ENCODE measurements at places on chromosomes 2 and 18.
A peak's percentile ranks its signal among the peaks of the same experiment; 100 is the strongest.

GRCh38 chr2:137644731-137645130 lies 319.5 kb upstream of the HNMT start:
- DNase-seq, result no peak

GRCh38 chr2:53508667-53509066 lies 258.9 kb upstream of the CHAC2 start:
- no peak for DNase-seq

- DNase-seq, result no peak
These were observed 1.0 kb upstream of the PEX13 start for GRCh38 chr2:61016392-61017002.

DNA sequence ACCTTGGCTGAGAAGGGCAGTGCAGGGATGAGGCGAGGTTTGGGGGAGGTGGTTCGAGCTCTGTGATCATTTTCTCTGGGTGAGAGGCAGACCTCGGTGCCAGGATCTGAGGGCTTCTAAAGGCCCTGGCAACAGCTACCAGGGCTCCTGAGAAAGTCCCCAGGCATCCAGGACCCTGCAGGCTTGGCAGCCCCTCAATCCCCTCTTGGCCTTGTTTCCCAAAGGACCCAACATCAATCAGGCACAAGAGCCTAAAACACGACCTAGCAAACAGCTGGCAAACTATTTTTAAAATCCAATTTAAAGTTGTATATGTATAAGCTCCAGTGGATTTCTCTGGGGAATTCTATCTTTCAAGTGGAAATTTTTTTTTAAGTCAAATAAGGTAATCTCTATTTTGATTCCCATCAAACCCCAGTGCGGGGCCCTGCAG lies 15.0 kb upstream of the MAT2A start:
- no peak for DNase-seq

- DNase-seq, result no peak
These were observed 87.7 kb upstream of the LYPD1 start for GRCh38 chr2:132757676-132758075.

DNA sequence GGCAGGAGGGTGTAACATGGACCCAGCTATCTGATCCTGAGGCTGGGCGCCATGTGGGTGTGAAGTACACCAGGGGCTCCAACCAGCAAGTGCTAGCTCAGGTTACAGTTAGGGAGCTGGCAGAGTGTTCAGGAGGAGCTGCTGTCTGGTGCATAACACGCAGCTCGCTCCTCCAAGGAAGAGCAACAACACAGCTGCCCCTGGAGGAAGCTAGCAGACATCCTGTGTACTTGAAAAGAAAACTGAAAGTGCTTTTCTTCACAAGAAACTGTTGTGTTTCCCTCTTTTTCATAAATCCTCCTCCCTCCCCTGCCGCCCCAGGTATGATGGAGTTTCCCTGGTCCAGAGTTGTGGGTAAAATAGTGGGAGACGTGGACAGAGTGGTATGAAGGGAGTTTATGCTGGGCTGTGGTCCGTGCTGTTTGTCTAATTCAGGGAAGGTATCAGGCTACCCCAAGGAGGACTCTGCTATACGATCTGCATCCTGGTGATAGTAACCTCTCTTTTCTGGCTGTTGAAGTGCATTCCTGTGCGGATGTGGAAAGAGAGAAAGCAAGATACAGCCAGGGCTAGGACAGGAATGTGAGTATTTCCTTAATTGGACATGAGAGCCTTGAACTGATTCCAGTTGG lies 6.1 kb upstream of the LBH start:
- peak; percentile 70 for DNase-seq

- DNase-seq, result no peak
These were observed 5.3 kb downstream of the ZEB2 start for GRCh38 chr2:144514616-144515091.

- DNase-seq, result peak; percentile 71
These were observed 133.9 kb downstream of the MAP4K4 start for GRCh38 chr2:101831351-101831865.

GRCh38 chr2:121519153-121519552 lies 11.5 kb upstream of the RNU4ATAC start:
- DNase-seq, result peak; percentile 7

- DNase-seq, result peak; percentile 65
These were observed 89.6 kb downstream of the GCA start for GRCh38 chr2:162433491-162433890.

- no peak for DNase-seq
These were observed 4.7 kb downstream of the ASB1 start for GRCh38 chr2:238431456-238431855.

- no peak for DNase-seq
These were observed at the start of gene NFATC1 for GRCh38 chr18:79395761-79396404. TSS of gene NFATC1 (plus strand) at chr18:79395930. CDS start at chr18:79396225, 295 bp downstream.

- no peak for DNase-seq
These were observed 109.8 kb downstream of the STK39 start for GRCh38 chr2:168137510-168138180.

- no peak for DNase-seq
These were observed 128.2 kb downstream of the HDAC4 start for GRCh38 chr2:239272626-239273025.

- DNase-seq, result no peak
These were observed 257.6 kb downstream of the CYP26B1 start for GRCh38 chr2:71889759-71890684.

GRCh38 chr2:190846746-190847145 lies 33.9 kb upstream of the GLS start:
- peak; percentile 87 for DNase-seq

DNA sequence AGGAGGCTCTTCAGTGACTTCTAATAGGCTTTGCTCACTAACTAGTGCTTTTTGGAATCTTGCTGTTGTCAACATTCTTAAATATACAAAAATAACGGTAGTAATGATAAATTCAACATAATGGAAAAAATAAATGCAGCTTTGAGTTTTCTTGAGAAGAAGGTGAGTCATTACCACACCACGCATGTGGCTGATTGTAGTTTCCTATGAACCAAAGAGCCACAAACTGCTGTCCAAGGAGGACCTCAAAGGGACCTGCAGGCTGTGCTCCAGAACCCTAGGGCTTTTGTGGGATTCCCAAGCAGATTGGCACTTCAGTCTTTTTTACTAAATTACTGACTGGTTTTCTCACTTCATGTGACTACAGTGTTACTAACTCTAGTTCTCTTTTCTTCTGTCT lies 66.7 kb downstream of the TPGS2 start:
- no peak for DNase-seq

DNA sequence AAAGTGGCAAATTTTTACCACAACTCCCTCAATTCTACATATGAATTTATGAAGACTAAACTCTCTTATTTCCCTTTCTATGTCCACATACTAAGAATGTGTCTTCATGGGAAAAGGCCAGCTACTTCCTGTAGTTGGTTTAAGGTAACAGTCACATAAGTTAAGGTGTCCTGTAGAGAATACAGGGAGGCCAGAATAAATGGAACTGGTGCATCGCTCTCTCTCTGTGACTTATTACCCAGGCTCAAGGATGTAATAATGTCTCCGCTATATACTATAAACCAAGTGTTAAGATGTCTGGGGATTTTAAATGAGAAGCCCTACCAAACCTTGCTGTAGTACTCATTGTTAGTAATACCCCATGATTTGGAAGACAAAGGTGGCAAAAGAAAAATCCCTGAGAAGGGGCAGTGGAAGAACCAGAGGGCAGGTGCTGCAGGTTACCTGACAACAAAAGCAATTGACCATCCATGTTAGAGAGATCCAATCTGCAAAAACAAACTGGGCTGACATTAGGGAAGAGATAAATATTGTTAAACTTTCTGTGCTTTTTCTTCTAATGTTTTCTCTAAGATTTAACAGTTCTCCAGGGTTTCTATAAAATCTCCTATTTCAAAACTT lies 372.8 kb downstream of the TMX3 start:
- DNase-seq, result no peak

DNA sequence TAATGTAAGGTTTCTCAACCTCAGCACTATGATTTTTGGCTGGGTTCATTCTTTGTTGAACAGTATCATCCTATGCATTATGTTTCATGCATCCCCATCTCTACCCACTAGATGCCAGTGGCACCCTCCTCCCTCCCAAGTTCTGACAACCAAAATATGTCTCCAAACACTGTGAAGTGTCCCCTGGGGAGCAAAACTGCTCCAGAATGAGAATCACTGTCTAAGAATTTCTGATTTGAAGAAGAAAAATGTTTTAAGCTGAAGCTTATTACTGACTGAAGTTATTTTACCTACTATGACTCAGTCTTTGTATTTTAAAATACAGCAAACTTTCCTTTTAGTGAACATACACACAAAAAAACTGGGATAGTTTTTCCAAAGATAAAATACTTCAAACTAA lies 3.4 kb downstream of the THADA start:
- DNase-seq, result no peak

Data from NCI-H524 (cell line).